Iris pigment epithelial cell (primary cell): ENCODE measurements at places on chromosomes 6 and 20.
A peak's percentile ranks its signal among the peaks of the same experiment; 100 is the strongest.

GRCh38 chr6:165931675-165932074 lies 236.0 kb downstream of the TBXT start:
- no peak for DNase-seq

- no peak for DNase-seq
Observed at GRCh38 chr20:43238833-43239232, 49.1 kb upstream of the PTPRT start.

- DNase-seq, result no peak
Observed at GRCh38 chr6:138673346-138674014, 100.1 kb upstream of the CCDC28A start.

- DNase-seq, result peak; percentile 27
Observed at GRCh38 chr6:139820210-139820609, 445.8 kb upstream of the CITED2 start.

DNA sequence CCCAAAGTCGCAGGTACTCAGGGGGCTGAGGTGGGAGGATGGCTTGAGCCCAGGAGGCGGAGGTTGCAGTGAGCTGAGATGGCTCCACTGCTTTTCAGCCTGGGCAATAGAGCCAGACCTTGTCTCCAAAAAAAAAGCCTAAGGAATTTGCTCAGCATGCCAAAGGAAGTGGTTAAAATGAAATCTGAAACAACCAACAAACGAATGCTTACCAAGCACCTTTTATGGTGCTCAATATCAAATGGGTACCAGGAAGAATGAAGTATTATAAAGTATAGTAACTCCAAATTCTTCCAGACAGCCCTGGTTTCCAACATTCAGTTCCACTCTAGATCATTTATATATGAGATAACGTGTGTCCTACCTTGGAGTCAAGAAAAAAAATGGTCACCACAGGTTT lies 14.0 kb downstream of the GMDS start:
- peak; percentile 56 for DNase-seq

- DNase-seq, result no peak
Observed at GRCh38 chr20:23174821-23175220, 88.7 kb upstream of the CD93 start.

GRCh38 chr6:46918806-46919205 lies 2.9 kb downstream of the ADGRF5 start:
- DNase-seq, result no peak

DNA sequence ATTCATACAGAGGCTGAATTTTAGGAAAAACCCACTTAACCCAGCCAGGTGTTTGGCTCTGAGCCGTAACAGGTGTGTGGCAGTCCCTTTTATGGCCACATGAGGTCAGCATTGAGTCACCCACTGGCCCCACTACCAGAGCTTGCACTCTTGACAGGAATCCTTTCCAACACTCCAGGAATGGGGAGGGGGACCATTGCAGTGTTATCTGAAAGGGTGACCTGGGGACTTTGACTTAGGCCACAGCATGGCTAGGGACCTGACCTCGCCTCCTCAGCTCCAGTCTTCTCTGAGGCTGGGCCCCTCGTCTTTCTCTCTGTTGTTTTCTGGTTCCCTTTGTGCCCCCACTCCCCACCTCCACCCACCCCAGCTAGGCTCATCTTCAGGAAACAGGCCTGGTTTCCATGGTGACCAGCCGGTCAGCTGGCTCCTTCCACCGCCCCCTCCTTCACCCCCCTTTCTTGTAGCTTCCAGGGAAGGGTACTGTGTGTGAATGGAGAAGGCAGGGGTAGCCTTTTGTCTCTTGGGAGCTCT lies 2.1 kb upstream of the TMEM151B start:
- DNase-seq, result peak; percentile 35

GRCh38 chr6:36383606-36384005 lies 3.9 kb downstream of the ETV7 start:
- DNase-seq, result no peak

DNA sequence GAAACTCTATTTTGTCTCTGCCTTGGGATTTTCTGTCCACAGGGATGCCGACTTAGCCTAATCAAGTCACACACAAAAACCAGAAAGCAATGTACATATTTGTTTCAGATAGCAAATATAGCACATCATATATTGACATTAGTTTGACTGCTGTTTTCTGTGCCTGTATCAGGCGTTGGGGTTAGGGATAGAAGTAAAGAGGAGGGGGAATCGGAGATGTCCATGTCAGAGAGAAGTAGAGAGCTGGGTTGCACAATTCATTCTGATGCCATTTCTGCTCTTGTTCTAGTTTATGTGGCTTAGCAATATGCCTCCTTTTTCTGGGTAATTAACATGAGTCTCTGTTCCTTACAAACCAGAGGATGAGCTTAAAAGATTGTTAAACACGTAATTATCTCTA lies 14.7 kb upstream of the IPCEF1 start:
- no peak for DNase-seq

DNA sequence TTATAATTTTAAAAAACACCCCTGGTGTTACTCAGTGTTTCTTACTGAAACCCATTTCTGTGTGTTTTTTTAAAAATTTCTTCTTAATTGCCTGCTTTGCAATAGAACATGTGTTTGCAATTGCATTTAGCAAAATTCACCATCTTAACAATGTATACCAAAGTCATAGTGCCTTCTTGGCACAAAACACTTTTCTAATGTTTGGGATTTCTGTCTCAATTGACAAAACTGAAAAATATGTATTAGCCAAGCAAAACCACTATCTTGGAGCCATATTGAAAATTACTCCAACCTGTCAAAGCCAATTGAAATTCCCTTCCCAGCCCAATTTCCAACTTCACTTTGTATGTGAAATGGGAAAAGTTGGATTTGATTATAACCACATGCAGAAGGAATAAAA lies 88.4 kb upstream of the RSPO3 start:
- DNase-seq, result no peak

DNA sequence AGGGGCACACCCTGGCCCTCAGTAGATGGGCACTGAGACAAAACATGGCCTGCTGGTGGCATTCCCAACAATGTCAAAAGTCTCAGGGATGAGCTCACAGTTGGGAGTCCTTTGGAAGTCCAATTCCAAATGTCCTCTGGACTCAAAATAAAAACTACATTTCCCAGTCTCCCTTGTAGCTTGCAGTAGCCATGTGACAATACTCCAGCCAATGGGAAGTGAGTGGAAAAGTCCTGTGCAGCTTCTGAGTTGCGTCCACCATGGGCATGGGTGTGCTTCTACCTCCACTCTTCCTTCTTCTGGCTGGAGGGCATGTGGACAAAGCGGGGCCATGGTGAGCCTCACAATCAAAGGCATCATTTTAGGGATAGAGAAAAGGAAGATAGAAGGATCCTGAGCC lies 5.8 kb upstream of the ADAM33 start:
- DNase-seq, result peak; percentile 54

- no peak for DNase-seq
Observed at GRCh38 chr20:18256440-18257090, 31.8 kb upstream of the ZNF133 start.

DNA sequence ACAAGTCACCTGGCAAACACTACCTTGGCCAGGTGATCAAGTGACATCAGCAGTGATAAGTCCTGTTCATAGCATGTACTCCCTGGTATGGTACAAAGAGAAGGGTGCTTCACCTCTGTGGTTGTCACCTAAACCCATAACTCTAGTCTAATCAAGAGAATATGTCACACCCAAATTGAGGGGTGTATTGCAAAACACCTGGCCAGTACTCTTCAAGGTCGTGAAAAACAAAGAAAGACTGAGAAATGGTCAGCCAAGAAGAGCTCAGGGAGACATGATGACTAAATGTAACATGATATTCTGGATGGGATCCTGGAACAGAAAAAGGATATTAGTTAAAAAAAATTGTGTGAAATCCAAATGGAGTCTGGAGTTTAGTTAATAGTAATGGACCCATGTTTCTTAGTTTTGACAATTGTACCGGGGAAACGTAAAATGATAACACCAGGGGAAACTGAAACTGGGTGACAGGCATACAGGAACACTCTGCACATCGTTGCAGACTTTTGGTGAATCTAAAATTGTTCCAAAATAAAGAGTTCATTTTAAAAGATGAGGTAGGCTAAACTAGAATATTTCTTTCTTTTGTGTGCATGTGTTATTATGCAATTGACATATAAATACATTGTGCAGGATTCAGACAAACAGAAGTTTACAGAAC lies 262.0 kb downstream of the CDC5L start:
- DNase-seq, result peak; percentile 74

- no peak for DNase-seq
Observed at GRCh38 chr20:34355427-34355826, 7.6 kb upstream of the ITCH start.

DNA sequence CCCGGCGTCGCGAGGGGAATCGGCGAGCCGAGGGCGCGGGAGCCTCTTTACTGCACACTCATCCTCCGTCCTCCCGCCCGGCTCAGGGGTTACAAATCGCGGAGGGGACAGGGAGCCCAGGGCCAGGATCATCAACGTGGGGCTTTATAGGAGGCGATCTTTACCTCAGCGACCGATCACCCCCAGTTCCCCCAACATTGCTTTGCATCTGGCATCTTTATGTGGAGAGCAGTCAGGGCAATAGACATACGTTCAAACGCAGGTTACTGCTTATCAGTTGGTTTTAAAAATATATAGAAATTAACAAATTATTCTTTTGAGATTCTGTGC lies 634 bp downstream of the HSF2 start:
- DNase-seq, result peak; percentile 14

- no peak for DNase-seq
Observed at GRCh38 chr6:104716858-104717257, 142.9 kb downstream of the HACE1 start.

DNA sequence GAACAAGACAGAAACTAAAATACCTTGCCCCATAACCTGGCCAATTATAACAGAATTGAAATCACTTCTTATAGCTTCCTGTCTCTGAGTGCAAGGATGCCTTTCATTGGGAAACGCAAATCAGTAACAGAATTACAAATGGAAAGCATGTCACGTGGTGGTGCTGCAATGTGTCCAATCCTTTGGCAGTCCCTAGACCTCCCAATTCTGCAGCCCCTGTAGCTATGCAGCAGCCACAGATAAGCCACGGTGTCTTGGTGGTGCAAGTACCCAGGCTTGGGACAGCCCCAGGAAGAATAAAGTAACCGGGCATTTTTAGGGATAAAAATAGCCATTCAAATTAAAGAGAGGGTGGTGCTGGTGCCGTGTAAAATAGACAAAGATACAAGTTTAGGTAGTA lies 134.6 kb upstream of the CCN2 start:
- DNase-seq, result peak; percentile 47

DNA sequence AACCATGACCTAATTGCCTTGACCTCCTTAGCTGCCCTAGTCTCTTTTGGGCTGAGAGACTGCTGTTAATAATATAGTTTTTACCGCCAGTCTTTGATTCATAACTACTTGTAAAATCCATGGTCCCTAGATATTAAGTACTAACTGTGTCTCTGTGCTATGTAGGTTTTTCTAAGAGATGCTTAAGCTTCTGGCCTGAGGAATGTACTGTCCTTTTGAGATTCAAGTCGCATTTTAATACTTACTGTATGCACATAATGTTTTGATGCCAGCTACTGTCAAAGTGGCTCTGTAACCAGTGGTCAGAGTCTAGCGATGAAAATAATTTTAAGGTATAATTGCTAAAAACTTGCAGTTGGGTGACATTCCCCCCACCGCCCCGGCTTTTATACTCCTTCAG lies 2.1 kb downstream of the AKAP12 start:
- no peak for DNase-seq

GRCh38 chr20:23434521-23435313 lies 4.8 kb upstream of the CSTL1 start:
- DNase-seq, result no peak

DNA sequence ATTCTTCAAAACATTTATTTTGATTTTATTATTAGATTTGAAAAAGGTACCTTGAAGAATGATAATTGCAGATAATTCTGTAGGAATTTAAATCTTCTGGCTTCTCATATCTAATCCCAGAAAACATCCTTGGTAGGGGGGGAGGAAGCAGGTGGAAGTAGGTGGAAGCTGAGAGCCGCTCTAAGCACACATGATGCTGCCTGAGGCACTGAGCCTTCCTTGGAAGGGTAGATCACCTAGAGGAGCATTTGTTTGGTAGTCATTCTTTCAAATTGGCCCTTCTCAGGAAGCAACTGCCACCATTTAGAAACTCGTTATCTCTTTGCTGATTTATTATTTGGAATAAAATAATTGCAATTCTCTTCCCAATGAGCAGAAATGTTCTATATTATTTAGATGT lies 623.3 kb downstream of the CD109 start:
- DNase-seq, result no peak
